Mammary epithelial cell (primary cell): ENCODE measurements at places on chromosomes 1 and 21.

DNA sequence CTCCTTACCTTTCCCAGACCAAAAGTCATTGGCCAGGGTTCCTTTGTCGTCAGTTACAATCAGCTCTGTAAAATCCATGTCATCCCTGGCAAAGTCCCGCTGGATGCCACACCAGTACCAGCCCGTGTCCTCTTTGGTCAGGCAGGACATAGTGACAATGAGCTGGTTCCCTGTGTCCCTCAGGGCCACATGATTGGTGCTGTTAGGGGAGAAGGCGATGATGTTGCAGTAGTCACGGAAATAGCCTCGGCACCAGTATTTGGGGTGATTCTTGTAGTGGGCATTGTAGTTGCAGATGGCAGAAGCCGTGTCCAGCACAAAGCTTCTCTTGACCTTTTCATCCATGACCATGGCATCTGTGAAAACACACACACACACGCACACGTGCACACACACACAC lies 14.8 kb downstream of the ADORA3 start:
- no peak for DNase-seq

DNA sequence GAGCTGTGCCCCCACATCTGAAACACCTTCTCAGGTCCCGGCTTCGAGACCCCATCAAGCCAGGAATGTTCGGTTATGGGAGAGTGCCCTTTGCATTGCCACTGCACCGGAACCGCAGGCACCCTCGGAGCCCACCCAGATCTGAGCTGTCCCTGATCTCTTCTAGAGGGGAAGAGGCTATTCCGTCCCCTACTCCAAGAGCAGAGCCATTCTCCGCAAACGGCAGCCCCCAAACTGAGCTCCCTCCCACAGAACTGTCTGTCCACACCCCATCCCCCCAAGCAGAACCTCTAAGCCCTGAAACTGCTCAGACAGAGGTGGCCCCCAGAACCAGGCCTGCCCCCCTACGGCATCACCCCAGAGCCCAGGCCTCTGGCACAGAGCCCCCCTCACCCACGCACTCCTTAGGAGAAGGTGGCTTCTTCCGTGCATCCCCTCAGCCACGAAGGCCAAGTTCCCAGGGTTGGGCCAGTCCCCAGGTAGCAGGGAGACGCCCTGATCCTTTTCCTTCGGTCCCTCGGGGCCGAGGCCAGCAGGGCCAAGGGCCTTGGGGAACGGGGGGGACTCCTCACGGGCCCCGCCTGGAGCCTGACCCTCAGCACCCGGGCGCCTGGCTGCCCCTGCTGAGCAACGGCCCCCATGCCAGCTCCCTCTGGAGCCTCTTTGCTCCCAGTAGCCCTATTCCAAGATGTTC lies 4.3 kb downstream of the ADAMTSL4 start:
- DNase-seq = no peak

- no peak for DNase-seq
These were observed 4.7 kb downstream of the RSPH1 start for GRCh38 chr21:42491328-42491727.

GRCh38 chr1:98201666-98202081 lies 280.8 kb upstream of the DPYD start:
- DNase-seq = no peak

- DNase-seq = no peak
These were observed 89.5 kb downstream of the OLFM3 start for GRCh38 chr1:101907264-101907663.

DNA sequence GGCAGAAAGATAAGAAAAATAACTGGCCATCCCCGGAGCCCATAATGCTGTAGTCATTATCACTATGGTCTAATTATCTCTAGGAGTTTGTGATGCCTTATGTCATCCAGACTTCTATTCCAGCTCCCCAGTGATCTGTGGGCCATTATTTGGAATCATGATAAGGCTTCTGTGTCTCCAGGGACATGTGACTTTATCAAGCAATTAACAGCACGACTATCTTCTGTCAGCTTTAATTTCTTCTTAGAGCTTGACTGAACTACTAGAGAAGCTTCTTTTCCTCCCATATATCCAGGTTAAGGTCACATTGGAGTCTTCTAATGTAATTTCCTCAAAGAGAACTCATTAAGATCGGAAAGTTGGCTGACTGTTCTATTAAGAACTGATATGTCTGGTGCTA lies 100.4 kb downstream of the LHX8 start:
- no peak for DNase-seq

DNA sequence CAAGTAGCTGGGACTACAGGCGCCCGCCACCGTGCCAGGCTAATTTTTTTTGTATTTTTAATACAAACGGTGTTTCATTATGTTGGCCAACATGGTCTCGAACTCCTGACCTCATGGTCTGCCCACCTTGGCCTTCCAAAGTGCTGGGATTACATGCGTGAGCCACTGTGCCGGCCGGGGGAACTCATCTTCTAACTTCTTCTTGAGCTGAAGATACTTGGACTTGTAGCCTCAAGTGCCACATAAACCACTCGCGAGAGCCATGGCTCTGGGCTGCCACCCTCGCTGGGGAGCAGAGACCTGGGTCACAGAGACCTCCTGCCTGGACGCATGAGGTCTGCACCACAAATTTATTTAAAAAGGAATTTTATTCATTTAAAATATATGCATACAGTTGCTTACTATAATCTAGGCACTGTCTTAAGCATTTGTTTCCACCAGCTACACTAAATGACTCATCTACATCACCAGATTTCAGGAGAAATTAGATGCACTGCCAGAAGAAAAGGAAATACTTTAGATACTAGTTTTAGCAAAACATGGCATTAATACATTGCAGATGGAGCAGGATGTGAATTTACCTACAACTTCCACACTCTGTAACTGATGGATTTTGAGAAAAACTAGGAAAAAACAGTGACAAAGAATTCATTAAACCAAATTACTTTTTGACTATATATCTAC lies 29.9 kb upstream of the PUM1 start:
- DNase-seq = peak; percentile 22

DNA sequence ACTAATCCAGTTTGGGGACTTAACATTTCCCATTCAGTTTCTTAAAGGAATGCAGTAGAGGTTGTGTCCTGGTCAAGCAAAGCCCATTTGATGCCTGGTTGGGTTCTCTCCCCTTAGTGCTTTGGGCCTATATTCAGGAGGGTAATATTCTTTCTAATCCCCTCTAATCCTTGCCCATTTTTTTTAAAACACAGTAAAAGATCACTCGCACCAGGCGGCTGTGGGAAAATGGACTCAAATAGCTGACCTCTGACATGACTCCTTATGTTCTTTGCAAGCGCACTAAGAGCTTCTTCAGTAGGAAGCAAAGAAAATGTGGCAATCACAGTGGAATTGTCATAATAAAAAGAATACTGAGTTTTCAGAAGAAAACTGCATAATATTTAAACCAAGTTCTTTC lies 49.9 kb downstream of the WNT2B start:
- DNase-seq = no peak

GRCh38 chr21:31158789-31159581 lies 120.7 kb upstream of the KRTAP19-8 start:
- DNase-seq = no peak

DNA sequence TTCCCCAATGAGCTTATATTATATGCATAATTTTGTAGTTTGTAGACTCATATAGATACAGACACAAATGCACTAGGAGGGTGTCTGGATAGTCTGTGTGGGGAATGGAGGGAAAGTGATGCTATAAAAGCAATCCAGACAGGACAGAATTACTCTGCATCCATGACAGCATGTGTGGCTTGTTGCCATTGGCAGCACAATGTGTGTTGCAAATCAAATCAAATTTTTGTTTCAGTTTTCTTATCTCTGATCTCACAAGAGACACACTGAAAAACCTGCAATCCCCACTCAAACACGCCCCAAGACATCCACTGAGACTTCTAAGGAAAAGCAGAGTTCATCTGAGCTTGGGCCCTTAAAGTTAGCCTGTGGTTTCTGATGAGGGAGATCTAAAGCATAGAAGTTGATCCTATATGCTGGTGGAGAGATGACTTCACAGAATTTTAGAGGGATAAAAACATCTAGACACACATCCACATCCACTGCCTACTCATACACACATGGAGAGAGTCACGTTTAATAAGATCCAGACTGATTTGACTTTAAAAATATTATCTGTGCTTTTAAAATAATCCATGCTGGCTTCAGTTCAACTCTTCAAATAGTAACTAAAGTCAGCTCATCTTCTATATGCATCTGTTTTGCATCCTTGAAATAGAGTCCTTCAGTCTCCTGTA lies 313.0 kb upstream of the PLXNA2 start:
- no peak for DNase-seq
